ENCODE measurements at places on chromosomes 4 and X.

DNA sequence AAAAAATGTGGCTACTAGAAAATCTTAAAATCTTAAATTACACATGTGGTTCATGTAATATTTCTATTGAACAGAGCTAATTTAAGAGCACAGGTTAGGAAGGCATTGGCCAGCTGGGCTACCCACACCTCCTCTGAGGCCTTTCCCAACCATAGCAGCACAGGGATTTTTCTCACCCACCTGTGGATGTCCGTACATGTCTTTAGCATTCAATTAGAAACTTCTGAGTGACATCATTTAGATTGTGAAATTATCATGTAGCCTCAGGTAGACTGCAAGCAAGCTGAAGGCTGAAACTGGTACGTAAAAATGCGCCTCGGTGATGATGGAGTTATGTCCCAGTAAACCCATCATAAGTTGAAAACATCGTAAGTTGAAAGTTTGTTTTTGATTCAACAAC is 31.2 kb downstream of the SCARB2 start:
- no peak for DNase-seq

GRCh38 chr4:71405791-71406190 is 67.0 kb downstream of the SLC4A4 start:
- no peak for DNase-seq

GRCh38 chrX:129452523-129452922 is 70.8 kb downstream of the SMARCA1 start:
- DNase-seq = no peak

DNA sequence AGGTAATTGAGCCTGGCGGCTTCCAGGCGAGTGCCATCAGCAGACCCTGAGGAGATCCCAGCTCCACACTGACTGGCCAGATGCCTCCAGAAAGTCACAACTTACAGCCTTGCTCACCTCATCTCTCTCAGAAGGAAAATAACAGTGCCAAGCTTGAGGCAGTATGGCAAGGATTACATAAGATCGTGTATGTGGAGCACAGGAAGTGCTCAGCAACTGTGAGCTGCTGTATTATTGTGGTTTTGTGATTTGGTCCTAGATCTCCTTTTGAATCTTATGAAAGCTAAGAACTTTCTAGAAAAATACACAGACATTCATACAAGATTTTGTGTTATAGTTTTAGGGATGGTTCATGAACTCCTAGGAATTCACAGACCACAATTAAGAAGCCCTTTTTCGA is 14.0 kb downstream of the RASL11B start:
- no peak for DNase-seq

DNA sequence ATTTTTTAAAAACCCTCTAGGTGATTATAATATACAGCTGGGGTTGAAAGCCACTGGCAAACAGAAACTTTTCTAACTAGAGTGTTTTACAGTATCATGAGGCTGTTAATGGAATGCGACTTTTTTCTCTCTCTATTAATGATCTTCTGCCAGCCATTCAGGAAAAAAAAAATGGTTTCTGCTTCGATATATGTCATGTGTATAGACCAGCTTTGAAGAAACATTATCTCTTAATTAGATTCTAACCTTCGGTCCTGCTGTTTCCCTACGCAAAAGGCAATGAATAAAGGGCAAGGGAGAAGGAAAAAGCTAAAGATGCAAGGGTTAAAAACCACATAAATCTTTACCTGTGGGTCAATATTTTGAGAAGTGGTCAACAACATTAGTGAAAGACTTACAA is 1662.1 kb upstream of the TENM3 start:
- DNase-seq = no peak

DNA sequence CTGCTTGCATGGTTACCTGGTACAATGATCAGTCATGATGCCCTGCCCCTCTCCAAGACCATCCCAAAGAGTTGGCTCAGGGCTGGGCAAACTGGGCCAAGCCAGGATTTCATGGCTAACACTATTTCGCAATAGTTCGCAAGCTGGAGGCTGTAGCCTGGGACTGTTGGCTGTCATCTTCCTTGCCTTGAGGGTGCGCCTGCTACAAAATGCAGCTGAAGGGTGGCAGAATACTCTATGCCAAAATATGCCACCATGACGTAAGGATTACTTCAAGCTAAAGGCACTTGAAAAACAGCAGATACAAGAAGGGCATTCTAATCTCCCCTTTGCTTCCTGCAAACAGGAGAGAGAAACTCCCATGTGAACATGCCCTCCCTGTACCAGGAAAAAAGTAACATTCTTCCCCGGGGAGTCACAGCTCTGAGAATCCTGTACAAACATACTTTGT is 21.0 kb downstream of the SAT1 start:
- DNase-seq = no peak

Data from gastrocnemius medialis (tissue), 4 donors.